DND-41 (cell line): ENCODE measurements at places on chromosomes 6 and 20.
A peak's percentile ranks its signal among the peaks of the same experiment; 100 is the strongest.

DNA sequence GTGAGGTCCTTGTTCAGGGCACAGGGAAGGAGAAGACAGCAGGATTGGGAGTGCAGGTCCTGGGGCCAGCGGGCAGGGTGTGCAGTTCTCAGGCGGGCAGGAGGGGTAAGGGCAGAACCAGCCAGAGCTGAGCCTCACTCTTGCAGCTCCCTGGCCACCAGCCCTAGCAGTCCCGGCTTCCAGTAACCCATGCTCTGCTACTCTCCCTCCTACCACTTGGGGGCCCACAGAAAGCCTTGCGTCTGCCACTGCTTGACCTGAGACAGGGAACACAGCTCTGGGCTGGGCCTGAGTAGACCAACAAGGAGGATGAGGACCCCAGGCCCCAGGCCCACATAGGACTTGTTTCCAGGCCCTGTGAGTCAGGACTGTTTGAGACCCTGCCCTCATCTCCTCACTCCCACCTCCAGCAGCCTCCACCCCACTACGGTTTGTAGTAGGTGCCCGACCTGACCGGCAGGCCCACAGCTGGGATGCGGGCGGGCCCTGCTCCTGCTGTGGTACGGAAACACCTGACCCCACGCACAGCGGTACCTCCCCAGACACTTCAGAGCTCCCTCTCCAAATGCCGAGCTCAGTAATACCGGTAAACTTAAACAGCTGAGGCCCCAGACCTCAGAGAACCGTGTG is 39.2 kb downstream of the KCNK5 start:
- DNase-seq, result peak; percentile 15

- no peak for DNase-seq
Measured at GRCh38 chr20:35279040-35279439, 1.1 kb upstream of the MMP24OS start.

DNA sequence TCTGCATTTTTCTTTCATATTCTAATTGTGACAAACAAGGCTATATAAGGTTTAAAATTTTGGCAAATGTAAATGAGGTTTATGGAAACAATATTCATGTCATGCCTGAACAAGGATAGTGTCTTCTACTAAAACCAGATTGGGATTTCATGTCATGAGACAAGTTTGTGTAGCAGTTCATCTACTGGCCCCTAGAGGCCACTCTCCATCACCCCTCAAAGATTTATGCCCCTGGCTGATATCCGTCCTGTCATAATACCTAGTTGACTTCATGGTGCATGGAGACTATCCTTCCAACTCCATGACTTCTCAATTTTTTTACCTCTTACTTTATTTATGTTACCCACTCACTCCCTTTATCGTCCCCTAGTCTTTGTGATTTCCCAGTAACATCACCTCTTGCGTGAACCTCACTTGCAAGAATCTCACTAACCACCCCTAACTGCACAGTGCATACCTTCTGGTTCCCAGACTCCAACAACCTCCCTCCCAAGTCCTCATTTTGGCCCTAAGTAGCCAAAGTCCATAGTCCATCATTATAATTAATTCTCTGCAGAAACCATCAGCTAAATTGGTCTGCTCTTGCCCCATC is 179.8 kb downstream of the TASP1 start:
- peak; percentile 54 for DNase-seq

GRCh38 chr20:23666189-23666588 is 22.6 kb downstream of the CST4 start:
- DNase-seq, result no peak

- DNase-seq, result no peak
Measured at GRCh38 chr6:72635636-72636035, 13.8 kb downstream of the KCNQ5 start.

DNA sequence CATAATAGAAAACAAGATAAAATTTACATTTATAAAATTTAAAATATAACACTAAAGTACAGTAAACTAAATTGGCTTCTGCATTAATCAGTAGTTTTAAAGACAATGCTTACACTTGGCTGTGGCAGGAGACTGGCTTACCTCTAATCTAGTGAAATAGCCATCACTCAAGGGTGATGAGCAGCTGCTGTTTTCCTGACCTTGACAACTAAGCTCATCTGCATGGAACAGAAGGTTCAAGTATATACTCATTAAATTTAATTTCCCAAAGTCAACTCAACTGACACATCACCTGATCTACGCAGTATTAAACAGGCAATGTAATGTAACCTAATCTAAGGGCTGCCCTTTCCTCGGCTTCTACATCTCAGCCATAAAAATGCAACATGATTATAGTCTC is 14.5 kb downstream of the TMX4 start:
- no peak for DNase-seq
